Stimulated activated CD4-positive, alpha-beta T cell treated with anti-CD3 and anti-CD28 coated beads, Interleukin-15, amount 100 ng/mL, for 48 hours (primary cell): ENCODE measurements at places on chromosomes 1 and 21.
A peak's percentile ranks its signal among the peaks of the same experiment; 100 is the strongest.

GRCh38 chr21:21463456-21463855 lies 465.2 kb downstream of the NCAM2 start:
- no peak for DNase-seq

DNA sequence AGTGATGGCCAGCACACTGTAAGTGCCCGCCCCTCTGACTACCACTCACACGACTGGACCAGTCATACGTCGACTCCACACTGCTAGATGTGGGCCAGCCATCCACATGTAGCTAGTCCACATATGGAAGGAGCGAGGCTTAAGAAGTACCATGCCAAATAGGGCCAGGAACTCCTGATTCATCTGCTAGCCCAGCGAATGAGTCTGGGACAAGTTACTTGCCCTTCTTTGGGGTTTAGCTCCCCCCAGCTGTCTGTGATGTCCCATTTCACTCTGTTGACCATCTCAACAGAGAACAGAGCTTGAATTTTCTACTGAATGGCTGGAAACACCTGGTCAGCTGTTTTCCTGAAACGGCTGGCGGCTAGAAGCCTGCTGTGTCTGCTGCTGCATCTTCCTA lies 5.8 kb downstream of the CSRP1 start:
- DNase-seq: no peak

- no peak for DNase-seq
Observed at GRCh38 chr1:198117267-198117666, 39.5 kb upstream of the NEK7 start.

DNA sequence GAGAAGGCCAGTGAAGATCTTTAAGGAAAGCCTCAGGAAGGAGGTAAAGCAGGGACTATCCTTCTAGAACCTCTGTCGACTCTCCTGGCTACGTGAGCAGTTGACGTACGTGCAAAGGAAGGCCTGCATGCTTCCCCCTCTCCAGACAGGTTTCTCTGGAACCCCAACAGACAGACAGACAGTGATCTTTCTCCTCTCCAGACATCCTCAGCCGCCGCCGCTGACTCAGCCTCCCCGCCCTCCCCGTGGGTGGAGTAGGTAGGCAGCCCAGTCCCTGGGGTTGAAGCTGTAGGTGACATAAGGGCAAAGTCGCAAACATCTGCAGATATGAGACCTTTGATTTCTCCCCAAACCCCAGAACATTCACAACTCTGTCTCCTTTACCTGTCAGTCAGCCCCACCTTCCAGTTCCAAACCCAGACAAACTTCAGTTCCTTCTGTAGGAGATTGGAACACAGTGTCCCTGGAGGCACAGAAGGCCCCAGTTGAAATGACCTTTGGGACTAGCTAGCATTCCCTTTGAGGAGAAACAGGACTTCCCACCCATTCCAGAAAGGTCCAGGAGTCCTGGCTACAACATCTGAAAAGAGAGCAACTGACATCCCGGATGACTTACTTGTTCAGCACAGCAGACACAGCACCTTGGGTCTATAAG lies 146.0 kb upstream of the JUN start:
- DNase-seq: no peak

DNA sequence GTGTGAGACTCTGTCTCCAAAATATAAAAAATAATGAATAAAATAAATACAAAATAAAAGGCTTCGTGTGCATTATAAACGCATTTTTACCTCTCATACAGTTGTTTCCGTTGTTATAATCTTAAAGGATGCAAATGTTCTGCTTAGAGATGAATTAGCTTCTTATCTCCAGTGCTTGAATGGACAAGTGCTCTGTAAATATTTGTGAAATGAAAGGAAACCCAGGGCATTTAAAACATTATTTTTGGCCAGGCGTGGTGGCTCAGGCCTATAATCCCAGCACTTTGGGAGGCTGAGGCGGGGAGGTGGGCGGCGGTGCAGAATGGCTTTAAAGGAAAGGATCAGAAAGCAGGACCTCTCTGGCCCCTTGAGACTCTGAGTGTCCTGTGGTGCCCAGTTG lies 94.5 kb downstream of the HUNK start:
- DNase-seq: no peak

- peak; percentile 37 for DNase-seq
Observed at GRCh38 chr1:150066838-150067183, 765 bp upstream of the VPS45 start.

- no peak for DNase-seq
Observed at GRCh38 chr1:19476450-19477190, 8.7 kb downstream of the CAPZB start.

DNA sequence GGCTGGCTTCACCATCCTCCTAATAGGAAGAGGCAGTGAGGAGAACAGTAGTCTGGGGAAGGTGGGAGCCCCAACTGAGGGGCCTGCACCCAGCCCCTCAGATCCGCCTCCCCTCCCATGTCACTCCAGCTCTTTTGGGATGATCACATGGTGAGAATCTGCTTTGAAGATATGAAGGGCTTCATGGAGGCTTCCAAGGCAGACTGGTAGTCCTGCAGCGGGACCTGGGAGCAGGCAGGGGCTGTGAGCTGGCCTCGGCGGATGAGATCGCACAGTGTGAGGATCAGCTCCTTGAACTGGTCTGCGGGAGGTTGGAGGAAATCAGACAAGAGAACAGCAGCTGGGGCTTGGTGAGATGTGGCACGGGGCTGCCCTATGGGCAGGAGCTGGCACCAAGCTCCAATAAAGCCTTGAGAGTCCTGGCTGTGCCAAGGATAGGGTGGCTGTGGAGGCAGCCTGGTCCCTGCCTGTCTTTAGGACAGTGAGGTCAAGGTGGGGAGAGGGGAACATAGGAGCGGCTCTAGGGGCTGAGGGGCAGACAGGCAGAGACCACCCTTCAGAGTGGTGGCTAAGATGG lies 12.3 kb upstream of the SRSF4 start:
- DNase-seq: no peak

DNA sequence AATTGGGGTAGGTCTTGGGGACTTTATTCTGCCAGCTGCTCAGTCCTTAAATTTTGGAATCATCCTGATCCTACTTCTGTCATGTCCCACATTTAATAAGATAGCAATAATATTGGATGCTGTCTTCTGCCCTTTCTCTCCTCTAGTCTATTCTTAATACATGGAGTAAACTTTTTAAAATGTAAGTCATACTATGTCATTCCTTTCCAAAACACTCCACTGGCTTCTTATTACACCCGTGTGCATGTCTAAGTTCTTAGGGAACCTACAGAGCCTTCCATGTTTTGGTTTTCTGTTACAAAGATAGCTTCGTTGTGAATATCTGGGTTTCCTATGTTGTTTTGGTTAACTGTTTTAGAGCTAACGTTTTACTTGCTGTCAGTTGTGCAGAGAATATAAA lies 35.1 kb downstream of the USP25 start:
- no peak for DNase-seq

DNA sequence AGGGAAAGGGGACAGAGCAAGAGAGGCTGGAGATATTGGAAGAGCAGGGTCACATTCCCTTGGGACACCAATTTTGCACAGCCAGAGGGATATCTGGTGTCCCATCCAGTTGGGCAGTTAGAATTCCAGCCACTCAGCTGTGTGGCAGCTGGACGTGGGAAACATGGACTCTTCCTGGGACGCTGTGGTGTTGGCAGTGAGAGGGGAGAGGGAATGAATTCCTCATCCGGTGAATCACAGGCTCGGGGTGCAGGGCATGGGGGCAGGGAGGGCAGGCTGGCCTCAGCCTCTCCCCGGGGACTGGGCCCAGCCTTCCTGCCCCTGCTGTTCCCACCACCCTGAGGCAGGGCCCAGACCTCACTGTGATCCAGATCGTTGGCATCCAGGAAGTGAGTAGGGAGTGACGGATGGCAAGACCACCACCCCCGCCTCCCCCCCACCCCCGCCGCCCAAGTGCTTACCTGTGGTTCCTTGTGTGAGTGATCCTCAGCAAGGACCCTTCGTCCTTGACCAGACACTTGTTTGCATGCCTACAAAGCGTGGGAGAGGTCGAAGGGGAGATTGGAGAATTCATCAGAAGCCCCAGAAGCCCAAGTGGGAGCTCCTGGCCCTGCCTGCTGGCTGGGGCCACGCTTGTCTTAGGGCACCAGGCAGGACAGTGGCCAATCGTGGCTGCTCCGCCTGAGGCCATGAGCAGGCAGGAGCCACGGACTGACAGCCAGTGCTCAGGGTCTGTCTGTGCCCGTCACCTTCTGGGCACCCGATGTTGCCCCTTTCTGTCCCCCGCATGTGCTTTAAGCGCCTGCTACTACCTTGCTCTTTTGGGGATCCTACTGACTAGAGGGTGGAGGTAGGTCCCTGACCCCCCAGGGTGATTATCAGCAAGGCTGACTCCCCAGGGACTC lies 8.7 kb downstream of the WNT3A start:
- DNase-seq: no peak

GRCh38 chr1:119594376-119594775 lies 53.7 kb downstream of the ZNF697 start:
- DNase-seq: no peak

- no peak for DNase-seq
Observed at GRCh38 chr1:206690516-206690915, 5.8 kb downstream of the MAPKAPK2 start.

DNA sequence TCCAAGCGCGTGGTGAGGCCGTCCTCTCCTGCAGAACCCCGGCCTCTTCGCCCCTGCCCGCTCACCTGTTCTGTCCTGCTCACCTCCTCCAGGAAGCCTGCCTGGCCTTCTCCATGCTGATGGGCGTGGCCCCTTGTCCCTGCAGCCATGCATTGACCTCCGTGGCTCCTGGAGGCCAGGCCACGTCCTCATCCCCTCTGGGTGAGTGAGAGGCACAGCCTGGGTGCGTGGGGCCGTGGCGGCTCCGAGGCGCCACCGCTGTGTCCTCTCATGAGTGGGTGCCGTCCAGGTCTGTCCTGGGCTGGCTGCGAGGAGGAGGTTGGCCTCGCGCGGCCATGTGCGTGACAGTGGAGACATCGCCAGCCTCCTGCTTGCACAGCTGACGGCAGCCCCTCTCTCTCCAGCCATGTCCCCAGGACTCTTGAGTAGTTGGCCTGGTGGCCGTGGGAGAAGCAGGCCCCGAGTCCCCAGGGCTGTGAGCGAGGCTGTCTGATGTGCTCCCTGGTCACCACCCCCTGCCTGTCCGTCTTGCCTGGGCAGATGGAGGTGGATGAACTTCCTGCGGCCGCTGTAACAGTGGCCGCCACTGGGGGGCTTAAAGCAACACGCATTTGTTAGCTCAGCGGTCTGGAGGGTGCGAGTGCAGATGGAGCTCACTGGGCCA lies 58.1 kb downstream of the PRKCZ start:
- DNase-seq: no peak

- DNase-seq: no peak
Observed at GRCh38 chr1:2611031-2611501, 21.8 kb downstream of the MMEL1 start.

- no peak for DNase-seq
Observed at GRCh38 chr1:16612332-16613172, 812 bp downstream of the NBPF1 start.

DNA sequence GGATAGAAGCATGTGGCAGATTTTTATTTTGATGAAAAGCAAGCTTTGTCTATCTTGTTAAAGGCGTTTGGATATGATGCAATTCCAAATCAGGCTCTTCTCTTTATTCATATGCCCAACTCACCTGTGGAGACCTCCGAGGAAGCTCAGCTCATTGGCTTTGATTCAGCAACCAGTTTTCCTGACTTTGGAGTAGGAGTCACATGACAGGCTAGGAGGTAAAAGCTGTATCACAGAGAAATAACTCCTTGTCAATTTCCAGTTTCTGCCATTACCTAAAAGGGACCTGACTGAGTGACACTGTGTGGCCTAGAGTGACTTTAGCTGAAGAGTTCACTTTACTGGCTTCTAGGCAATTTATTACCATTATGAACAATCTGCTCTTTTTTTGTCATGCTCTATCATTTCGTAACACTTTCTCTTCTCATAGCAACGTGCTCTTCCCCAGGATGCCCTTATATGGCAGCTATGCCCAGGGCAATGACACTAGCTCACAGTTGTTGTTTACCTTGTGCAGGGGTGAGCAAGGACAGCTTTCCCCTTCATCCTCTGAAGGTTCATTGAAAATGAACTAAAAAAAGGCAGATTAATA lies 107.2 kb downstream of the KCNK1 start:
- DNase-seq: no peak

DNA sequence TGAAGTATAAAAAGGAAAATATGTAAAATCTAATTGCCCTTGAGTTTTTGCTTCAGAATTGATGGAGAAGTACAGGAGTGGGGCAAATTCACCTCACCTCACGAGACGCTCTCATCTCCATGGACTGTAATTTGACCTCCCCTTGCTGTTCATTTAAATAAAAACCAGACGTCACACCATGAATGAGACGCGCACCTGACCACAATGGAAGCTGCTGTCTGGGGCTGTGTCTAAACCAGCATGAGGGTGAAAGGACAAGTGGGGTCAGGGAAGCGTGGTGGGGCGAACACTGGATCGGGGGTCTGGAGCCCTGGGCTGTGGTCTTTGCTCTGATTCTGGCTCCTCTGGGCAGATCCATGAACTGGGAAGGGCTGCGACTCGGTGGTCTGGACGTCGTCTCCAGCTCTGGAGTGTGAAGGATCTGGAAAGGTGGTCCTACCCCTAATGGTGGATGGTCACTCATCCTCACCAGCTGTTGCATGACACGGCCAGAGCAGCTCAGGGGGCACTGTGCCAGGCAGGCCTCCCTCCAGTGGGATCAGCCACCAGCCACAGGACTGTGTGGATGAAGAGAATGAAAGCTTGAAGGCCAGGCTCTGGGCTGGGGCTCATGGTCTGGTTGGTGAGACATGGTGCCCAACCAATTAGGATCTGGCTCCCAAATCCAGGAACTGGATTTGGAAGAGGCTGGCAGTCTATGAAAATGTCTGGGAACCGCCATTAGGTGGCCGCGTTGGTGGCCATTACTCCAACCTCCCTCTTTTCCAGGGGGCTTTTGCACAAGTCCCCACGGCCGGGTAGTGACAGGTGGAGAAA lies 728.6 kb downstream of the PTPRU start:
- DNase-seq: no peak

- DNase-seq: no peak
Observed at GRCh38 chr1:1020000-1020404, at the start of gene AGRN. AGRN (plus strand) TSS chr1:1020120; CDS start chr1:1020173, 53 bp downstream.

DNA sequence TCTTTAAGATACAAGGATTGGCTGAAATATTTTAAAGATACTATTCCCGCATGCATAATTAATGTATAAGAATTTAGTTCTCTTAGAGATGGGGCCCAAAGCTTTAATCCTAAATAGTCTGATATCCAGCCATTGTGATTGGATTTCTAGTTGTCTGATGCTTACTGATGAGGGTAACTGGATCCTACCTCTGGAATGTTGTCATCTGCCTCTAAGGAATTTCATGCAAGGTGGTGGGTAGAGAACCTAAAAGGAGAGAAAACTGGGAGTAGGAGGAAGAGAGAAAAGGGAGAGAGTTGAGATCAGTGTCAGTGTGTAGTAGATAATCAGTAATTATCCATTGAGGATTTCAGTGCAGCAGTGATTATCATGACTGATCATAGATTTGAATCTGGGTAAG lies 295.5 kb downstream of the KCNT2 start:
- no peak for DNase-seq

- DNase-seq: no peak
Observed at GRCh38 chr1:82979593-82980236, 1019.2 kb downstream of the TTLL7 start.

- DNase-seq: no peak
Observed at GRCh38 chr1:101162736-101163735, 73.8 kb upstream of the S1PR1 start.

- no peak for DNase-seq
Observed at GRCh38 chr1:47963568-47964358, 33.4 kb downstream of the TRABD2B start.

- DNase-seq: no peak
Observed at GRCh38 chr1:192862271-192862670, 53.4 kb downstream of the RGS2 start.

GRCh38 chr1:110787328-110788071 lies 85.4 kb upstream of the CD53 start:
- no peak for DNase-seq

- no peak for DNase-seq
Observed at GRCh38 chr1:9890224-9890731, 19.8 kb downstream of the CTNNBIP1 start.
